BE2C (cell line): ENCODE measurements at places on chromosomes 1 and 21.

DNA sequence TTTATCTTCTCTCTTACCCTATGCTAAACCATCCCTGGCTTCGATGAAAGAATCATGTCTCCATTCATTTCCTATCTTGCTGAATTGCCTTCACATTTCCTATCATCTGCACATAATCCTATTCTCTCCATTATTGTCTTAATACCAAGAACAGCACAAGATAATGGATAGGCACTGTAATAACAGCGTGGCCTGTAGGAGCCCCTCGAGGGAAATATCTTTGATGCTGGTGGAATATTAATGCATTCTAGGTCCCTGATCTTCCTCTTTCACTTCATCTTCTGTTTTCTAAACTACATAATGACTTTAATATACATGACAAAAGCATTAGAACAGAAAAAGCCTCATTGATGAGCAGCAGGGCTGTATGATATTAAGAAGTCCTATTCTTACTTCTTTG lies 720.6 kb downstream of the RWDD3 start:
- DNase-seq: peak; percentile 15

DNA sequence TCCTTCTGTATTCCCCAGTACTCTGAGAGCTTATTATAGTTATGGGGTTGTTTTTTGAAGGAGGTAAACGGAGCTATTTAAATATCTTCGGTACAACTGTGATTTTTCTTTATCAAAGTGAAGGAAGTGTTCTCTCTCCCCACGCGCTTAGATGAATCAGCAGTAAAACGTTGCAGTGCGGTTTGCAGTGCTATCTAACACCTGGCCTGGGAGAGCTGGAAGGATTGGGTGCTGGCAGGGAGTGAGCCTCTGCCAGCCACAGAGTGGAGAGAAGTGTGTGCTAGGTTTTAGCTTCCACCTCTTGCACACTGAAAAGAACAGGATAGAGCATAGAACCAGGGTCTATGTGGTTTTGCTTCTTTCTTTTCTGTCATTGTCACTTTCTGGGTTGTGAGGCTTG lies 165.9 kb downstream of the SDCCAG8 start:
- DNase-seq: peak; percentile 71

DNA sequence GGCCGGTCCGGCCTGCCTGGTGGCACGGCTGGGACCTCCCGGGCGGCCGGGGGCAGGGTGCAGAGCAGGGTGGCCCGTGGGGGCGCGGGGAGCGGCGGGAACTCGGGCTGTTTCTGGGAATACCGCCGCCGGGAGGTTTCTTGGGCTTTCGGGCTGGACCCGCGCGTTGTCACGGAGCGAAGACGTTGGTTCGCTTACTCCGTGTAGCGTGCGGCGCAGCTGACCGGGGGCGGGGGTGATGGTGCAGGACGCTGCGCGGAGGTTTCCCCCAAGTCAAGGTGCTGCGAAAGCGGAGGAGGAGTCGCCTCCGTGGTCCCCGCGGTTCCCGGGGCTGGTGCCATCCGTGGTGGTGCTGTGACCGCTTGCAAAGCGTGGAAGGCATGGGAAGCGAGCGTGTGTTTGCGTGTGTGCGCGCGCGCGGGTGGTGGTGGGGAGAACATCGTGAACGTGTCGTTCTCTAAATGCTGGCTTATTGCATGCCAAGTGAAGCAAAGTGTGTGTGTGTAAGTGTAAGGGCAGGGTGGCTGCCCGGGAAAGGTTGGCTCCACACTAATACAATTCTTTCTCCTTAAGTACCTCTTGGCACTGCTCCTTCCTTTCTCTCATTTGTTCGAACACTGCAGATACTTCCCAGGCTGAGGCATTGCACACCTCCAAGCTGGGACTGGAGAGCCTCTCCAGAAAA lies 1.1 kb downstream of the RYR2 start:
- peak; percentile 24 for DNase-seq

DNA sequence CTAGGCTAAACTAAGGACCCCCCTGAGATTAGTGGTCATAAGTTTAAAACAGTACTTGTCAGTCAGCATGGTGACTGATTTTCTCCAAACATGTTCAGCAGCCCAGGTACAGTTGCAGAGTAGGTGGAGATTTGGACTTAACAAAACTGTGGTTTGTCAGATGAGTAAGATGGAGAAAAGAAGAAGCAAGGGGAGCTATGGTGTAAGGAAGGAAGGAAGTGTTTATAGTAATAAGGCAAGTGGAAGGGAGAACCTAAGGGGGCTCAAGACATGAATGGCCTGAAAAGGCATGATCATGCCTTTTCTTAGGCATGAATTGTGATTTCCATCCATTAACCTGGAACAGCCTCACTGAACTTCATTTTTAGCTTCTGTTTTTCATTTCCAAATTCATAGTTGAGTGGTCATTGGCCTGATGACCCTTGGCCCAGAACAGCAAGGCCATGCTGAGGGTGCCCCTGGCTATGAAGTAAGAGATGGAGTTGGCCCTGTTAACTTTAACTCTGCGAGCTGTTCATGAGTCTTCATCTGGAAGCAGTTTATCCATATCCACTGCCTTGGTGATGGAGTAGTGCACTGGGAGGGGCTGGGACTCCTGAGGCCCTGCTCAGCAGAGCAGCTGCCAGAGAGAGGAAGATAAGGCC lies 60.7 kb downstream of the LRRC8D start:
- peak; percentile 26 for DNase-seq

DNA sequence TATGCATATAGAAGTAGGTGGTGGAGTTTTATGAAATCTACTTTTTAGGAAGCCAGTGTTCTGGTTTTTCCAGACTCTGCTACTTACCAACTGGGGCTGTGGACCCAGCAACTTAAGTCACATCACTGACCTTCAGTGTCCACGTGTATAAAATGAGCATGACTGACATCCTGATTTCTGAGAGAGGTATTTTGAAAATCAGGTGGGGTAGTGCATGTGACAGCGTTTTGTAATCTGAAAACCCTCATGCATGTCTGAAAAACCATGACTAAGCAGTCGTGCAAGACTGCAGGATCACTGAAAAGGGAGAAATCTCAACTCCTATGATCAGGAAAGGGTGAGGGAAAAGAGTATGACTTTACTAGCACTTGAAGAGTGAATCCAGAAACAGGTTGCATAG lies 26.1 kb downstream of the CR1L start:
- DNase-seq: no peak

- no peak for DNase-seq
Observed at GRCh38 chr1:59565611-59566410, 248.9 kb upstream of the HOOK1 start.

DNA sequence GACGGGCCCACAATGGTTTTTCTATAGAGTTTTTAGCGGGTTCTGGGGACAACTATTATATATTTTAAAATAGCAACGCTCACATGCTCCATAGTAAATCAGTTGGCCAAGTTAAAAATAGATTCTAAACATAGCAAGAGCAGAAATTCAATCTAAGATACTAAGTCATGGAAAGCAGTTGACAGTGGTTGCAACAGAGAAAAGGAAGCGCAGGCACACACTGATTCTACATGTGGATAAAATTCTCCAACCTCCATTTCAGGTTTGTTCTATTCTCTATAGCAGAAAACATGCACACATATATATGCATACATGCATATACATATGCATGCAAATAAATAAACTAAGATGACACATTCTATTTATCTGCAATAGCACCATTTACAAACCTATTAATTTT lies 89.6 kb upstream of the HNRNPU start:
- DNase-seq: no peak

- peak; percentile 15 for DNase-seq
Observed at GRCh38 chr1:38690790-38691449, 168.7 kb downstream of the RRAGC start.

- no peak for DNase-seq
Observed at GRCh38 chr1:162056579-162056978, 12.9 kb upstream of the NOS1AP start.

GRCh38 chr21:29074007-29074376 lies 544 bp upstream of the CCT8 start:
- no peak for DNase-seq
